AG09309 (cell line): ENCODE measurements at places on chromosomes 1 and 21.
A peak's percentile ranks its signal among the peaks of the same experiment; 100 is the strongest.

DNA sequence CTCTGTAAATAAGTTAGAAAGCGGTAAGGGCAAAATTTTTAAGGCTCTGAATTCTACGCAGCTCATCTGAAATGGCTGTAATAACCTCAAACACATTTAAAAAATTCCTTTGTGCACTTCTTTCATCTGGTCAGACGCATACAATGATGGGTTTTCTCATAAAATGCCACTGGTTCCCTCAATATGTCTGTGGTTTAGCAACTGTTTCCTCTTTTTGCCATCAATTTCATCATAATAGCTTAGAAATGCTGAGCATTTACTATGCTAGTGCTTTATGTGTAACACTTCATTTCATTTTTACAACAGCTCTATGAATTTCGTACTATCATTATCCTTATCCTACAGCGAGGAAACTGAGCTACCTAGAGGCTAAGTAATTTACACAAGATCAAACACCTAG, 35.3 kb upstream of the DMRTA2 start:
- DNase-seq = peak; percentile 72

- DNase-seq = no peak
Measured at GRCh38 chr1:198846556-198846955, 207.7 kb downstream of the PTPRC start.

- no peak for DNase-seq
Measured at GRCh38 chr1:193937308-193937707, 750.9 kb upstream of the B3GALT2 start.

DNA sequence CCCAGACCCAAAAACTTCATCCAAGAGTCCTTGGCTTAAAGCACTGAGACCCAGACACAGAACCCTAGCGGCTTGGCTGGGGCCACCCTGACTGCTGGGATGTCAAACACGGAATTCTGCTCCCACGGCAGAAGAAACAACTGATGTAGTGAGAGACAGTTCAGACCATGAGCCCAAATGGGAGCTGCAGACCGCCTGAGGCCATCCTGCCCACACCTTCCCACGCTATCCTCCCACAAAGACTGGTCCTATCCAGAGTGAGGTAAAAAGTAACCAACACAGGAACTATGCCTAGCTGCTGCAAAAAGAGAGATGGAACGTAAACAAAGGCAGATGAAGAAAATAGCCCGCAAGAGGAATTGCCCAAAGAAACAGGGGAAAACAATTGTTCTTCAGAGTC, 203.3 kb downstream of the PTPRU start:
- no peak for DNase-seq

DNA sequence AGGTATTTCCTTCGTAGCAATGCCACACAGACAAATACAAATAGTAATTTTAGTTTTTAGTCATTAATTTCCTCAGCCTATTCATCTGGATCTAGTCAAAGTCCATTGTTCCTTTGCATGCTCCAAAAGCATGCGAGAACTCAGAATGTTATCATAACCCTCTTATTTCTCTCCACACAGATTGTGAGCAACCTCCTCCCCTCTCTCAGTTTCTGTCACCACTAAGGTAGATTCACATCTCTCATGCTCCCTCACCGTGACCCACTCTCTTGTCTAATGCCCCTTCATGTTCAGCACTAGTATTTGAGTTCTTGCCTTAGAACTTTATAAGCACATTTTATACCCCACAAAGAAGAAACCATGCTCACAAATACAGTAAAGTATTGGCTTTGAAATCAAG, 582.4 kb downstream of the PLA2G4A start:
- DNase-seq = no peak

DNA sequence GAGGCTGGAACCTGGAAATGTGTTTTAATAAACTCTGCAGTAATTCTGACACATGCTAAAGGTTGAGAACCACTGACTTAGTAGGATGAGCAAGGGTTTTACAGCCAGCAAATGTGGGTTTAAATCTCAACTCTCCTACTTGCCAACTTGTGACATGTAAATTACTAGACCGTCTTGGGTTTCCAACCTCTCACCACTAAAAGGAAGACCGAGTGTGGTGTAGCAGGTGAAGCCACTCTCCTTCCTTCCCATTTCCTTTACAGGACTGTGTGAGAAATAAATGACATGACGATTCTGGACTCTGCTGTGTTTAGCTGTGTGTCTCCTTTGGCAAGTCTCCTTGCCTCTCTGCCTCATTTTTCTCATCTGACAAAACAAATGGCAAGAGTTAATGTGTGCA, 49.5 kb upstream of the DNAJC6 start:
- no peak for DNase-seq

DNA sequence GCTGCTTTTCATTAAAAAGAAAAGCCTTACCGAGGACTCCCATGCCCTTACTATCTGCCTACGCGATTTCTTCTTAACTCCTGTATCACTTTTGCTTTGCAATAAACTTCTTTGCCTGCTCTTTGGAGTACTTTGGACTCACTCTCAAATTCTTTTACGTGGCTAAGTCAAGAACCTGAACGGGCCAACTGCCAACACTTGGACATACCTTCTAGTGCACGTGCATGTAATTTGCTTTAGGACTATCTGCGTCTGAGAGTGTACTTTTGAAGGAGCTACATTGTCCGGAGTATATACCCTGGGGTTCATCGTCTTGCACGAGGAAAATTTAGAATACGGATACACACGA, 3.6 kb upstream of the OTUD3 start:
- DNase-seq = no peak

DNA sequence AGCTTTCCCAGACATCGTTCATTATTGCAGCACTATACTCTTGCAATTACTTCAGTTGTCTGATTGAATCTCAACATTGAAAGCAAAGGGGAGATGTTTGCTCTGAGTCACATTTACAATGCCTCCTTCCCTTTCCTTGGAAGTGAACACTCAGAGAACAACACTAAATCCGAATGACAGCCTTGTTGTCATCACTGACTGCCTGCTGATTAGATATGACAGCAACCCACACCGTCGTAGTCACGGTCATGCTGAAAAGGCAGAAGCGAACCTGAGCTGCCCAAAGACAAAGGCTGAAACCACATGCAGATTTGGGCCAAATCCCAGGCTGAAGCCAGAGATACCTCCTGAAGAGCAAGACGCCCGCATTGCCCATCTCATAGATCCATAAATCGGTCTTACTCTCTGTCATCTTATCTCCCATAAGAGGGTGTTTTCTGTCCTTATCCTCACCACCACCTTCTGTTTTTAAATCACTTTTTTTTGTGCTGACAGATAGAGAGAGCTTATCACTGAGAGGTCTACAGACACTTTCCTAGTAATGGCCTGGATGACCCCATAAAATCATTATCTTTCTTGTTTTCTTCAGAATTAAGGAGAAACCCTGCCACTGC, 47.5 kb downstream of the TMCO4 start:
- no peak for DNase-seq

DNA sequence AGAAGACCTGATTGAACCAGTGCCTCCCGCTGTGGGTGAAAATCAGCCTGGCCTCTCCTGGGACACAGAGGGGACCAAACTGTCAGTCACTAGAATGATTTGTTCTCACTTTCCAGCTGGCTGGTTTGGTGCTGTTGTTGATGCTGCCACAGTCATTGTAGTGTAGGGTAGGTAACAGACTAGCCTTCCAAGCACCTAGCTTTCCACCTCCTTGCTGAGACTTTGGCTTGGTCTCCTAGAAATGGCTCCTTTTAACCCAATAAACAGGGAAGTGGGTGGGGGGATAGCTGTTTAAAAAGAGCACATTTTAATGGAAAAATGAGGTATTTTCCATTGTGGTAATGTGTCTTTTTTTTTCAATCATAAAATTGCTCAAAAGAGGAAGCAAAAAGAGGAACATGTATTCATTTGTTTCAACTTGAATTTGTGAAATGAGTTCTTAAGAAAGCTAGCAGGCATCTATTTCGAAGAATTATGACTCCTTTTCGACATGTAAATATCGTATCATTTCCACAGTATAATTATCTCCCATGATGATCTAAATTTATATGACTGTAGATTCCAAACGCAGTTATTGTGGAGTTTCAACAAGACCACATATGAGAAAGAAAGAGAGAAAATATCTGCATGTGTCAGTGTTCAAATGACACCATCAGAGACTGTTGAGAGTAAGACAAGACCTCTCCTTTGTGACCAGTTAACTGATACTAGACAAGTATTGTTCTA, 190.1 kb downstream of the HLX start:
- no peak for DNase-seq

GRCh38 chr21:36163750-36164741, 7.4 kb downstream of the DOP1B start:
- no peak for DNase-seq

- peak; percentile 89 for DNase-seq
Measured at GRCh38 chr21:26795866-26796329, 49.3 kb downstream of the ADAMTS1 start.

DNA sequence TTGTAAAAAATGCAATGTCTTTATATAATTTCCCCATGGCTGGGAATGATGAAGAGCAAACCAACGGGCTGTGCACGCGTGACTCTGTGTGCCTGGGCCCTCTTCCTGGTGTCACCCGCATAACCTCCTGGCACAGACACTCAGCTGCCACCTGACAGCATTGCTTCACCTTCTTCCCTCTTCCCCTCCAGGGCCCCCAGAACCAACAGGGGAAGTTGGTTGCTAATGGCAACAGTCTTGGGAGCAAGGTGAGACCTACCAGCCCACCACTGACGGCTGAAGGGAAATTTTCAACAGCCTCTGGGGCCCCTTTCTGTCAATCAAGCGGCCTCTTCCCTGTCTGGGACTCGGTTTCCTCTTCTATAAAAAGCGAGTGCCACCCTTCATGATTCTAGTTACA, 33.2 kb downstream of the SSBP3 start:
- no peak for DNase-seq

- DNase-seq = no peak
Measured at GRCh38 chr1:13628218-13628617, 44.6 kb downstream of the PDPN start.

- DNase-seq = no peak
Measured at GRCh38 chr1:35554266-35555211, 2.7 kb downstream of the KIAA0319L start.

DNA sequence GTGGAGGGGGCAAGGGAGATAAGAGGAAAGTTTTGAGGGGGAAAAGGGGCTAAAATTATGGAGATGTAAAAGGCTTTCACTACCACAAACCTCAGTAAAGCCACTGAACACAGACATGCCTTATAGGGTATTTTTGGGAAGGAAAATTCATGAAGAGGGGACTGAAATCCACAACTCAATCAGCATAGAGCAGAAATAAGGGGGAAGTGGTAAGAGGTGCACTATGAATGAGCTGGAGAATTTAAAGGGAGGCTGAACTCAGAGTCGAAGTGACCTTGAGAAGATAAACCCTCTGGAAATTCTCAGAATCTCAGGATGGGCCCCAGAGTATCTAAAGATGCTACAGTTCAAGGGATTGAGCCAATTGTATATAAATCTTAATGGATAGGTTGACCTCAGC, 15.3 kb downstream of the RHEX start:
- no peak for DNase-seq

DNA sequence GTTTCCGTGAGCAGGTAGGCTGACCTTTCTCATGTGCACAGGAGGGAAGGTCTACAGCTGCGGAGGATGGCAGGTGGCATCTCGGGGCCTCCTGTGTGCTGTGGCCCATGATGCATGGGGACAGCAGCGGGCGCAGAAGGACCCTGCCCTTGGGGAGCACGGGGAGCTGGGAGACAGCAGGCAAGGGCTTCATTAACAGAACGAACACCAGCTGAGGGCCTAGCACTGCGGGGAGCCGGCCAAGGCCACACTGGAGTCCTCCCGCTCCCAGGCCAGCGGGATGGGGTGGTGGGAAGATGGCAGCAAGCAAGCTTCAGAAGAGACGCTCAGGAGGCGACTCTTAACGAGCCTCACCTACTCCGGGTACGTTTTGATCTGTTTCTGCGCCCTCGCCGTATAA, 66.6 kb downstream of the SCCPDH start:
- DNase-seq = no peak

DNA sequence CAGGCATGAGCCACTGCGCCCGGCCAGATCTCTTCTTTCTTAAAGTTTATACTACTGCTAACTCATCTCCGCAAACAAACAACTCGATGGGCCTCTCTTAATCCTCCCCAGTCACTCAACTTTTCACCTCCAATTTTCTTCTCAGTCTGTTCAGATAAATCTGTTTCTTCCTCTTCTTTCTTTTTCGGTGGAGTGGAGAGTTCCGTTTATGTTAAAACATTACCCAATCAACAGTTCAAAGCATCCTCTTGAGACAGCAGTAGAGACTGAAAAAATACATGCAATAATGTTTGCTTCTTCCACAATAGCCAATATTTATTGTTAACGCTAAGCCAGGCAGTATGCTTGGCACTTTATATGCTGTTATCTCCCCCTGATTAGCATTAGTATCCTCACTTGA, 1.4 kb upstream of the ANKRD13C start:
- DNase-seq = no peak

GRCh38 chr1:27865821-27866220, 6.5 kb upstream of the THEMIS2 start:
- no peak for DNase-seq

GRCh38 chr21:34152500-34152899, 79.1 kb downstream of the MRPS6 start:
- no peak for DNase-seq

DNA sequence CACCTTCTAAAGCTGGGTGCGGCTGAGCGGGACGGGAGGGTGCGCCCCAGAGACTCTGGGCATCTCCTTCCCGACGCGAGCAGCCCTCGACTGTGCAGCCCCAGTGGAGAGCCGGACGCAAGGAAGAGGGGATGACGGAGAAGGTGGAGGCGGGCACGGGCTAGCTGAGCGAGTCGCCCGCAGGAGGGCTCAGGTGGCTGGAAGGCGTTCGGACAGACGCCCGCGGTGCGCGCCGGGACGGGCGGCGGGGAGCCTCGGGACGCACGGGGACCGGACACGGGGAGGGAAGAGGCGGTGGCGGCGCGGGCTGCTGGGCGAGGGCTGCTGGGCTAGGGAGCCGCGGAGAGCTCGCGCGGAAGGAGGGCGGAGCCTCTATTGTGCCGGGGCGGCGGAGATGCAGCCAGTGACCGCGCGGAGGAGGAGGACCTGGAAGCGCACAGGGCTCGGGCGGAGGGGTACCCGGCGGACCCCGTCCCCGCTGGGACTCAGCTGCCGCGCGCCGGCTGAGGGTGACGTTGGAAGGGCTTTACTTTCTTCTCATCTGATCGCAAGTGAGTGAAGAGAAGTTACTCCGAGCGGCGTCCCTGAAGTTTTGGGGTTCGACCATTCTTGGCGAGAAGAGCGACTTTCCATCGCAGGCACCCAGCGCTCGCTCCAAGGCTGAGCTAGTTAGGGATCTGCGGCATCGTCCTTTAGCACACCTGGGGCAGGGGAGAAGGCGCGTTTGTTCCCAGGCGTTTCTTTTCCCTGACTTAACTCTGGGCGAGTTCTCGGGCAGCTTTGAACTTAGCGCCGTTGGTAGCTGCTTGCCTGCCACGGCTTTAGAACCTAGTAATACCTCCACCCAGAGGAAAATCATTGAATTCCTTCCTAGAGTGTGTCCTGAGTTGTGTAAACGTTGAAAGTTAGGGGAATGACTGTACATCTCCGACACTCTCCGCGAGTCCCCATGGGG, at the start of gene OLFML2B:
Gene OLFML2B (minus strand): TSS at position 323 of the 955 bp plus-strand sequence. CDS start 439 bp downstream, outside the sequence.
- DNase-seq = peak; percentile 61

- no peak for DNase-seq
Measured at GRCh38 chr1:118982821-118983557, 5.2 kb downstream of the TBX15 start.
